Bronchial smooth muscle cell (primary cell): ENCODE measurements at places on chromosomes 3 and 15. TPM values are rescaled to one million over a fixed set of nuclear protein-coding genes. Genes with fewer than 3 reads are reported as not detected.

SMCO1 gene
- not detected in 2 replicates for total RNA-seq

GCNT3 gene
- 0.26 and 0.47 TPM in 2 replicates for total RNA-seq

MESP1 gene
- 0.17 and 0.79 TPM in 2 replicates for total RNA-seq

HYPK gene
- total RNA-seq, result 5.5 and 11.0 TPM in 2 replicates

CTXN2 gene
- not detected in 2 replicates for total RNA-seq

PLXNA1 gene
- 25.5 and 45.9 TPM in 2 replicates for total RNA-seq

PDIA3 gene
- 77.9 and 95.7 TPM in 2 replicates for total RNA-seq

SH3BP5 gene
- total RNA-seq, result 37.0 and 51.4 TPM in 2 replicates

CFAP91 gene
- 0.34 and 0.47 TPM in 2 replicates for total RNA-seq

THRB gene
- total RNA-seq, result 0.09 and 0.79 TPM in 2 replicates

GPR156 gene
- total RNA-seq, result 0.09 and 0.32 TPM in 2 replicates

PRSS50 gene
- not detected in 2 replicates for total RNA-seq

CIDEC gene
- total RNA-seq, result not detected in 2 replicates

PLA2G4B gene
- 0.79 and 2.0 TPM in 2 replicates for total RNA-seq

TRNT1 gene
- total RNA-seq, result 15.8 and 19.9 TPM in 2 replicates

TRH gene
- not detected in 2 replicates for total RNA-seq

AGTR1 gene
- 1.0 and 2.5 TPM in 2 replicates for total RNA-seq

THOC7 gene
- 30.1 and 45.4 TPM in 2 replicates for total RNA-seq

DHX30 gene
- 34.7 and 42.3 TPM in 2 replicates for total RNA-seq

XRN1 gene
- total RNA-seq, result 36.0 and 41.6 TPM in 2 replicates

PLOD2 gene
- total RNA-seq, result 57.5 and 65.9 TPM in 2 replicates

TM4SF1 gene
- total RNA-seq, result 59.8 and 183 TPM in 2 replicates
